Mesothelial cell of epicardium (in vitro differentiated cells): ENCODE measurements at places on chromosomes 5 and 9. TPM values are rescaled to one million over a fixed set of nuclear protein-coding genes. Genes with fewer than 3 reads are reported as not detected.

Gene GCNT1
- 8.0 to 9.1 TPM (median 8.6 TPM) in 3 replicates for total RNA-seq

Gene NEUROG1
- not detected in 3 replicates for total RNA-seq

DNA sequence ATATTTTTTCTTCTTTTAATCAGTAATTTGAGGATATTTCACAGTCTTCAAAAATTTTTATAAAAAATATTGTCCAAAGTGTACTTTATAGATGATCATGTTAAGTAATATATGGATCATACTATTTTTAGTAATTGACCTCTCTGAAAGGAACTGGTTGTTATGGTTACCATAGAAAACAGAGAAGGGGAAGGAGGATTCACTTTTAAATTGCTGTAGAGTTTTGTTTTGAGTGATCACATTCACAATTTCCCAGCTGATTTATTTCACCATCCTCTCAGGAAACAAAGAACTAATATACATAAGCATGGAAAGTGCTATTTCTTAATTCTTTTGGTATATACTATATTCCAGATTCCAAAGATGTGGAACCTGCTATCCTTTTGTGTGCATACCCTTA lies 56.5 kb upstream of the NREP start:
- no peaks in the 10 kb centered on the region for H3K27me3 ChIP-seq
- H3K27ac ChIP-seq: no peak overlapping the region
- no peaks in the 10 kb centered on the region for H3K36me3 ChIP-seq
- H3K4me1 ChIP-seq: peaks cover 1% of the 10 kb centered on the region
- no peak overlapping the region for H3K4me3 ChIP-seq

GRCh38 chr9:91541734-91542133 lies 118.1 kb upstream of the NFIL3 start:
- no peaks in the 10 kb centered on the region for H3K27me3 ChIP-seq
- no peaks in the 10 kb centered on the region for H3K4me1 ChIP-seq
- DNase-seq: no peak
- H3K27ac ChIP-seq: no peak overlapping the region
- H3K4me3 ChIP-seq: no peak overlapping the region

Gene GPR150
- total RNA-seq: not detected in 3 replicates

Gene ANKRD33B
- 3.2 to 3.8 TPM (median 3.5 TPM) in 3 replicates for total RNA-seq
